ENCODE measurements at places on chromosomes 12 and 14.

GRCh38 chr12:24780697-24781368, 168.1 kb downstream of the BCAT1 start:
- DNase-seq: no peak

- DNase-seq: no peak
Observed at GRCh38 chr12:24586293-24586692, 362.6 kb downstream of the BCAT1 start.

GRCh38 chr12:131126662-131127173, 173.0 kb downstream of the ADGRD1 start:
- DNase-seq: peak; percentile 77

DNA sequence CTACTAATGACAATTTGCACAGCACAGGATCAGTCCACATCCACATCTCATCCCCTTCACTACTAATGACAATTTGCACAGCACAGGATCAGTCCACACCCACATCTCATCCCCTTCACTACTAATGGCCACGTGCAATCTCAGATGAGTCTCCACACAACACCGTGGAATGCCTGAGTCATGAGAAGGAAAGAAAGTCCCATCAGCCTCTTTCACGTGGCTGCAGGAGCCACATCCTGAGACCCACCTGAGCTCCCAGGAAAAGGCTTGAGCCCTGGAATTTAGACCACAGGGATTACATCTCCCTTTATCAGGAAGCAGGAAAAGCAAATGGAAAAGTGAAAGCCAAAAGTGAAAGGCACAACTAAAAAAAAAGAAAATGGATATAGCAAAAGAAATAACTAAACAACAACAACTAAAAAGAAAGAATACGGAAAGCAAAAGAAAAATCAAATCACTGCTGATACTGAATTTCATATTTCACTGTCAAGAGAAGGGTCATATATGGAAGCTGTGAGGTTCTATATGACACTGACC, 1300.5 kb downstream of the TMEM121 start:
- no peak for DNase-seq

DNA sequence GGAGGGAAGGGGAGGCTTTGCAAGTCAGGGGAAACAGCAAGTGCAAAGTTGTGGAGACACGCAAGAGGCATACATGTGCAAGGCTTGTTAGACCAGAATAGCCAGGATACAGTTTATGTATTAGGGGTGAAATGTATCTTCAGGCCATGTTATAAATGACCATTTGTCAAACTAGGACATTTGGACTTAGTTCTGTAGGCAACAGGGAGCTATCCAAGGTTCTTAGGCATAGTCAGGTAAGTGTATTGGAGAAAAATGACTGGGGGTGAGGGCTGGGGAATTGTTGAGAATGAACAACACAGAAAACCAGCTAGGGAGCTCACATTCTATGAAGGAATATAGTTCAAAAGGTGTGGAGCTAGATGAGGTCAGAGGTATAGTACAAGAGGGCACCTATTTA, 42.5 kb downstream of the TPH2 start:
- no peak for DNase-seq

Measured in umbilical cord (tissue), 2 donors.